Natural killer cell treated with Interleukin-12 subunit alpha and Interleukin-12 subunit beta and Interleukin-15 and Interleukin-18, amount 100 ng/mL, for 72 hours (primary cell): ENCODE measurements at places on chromosomes 5 and 9.

DNA sequence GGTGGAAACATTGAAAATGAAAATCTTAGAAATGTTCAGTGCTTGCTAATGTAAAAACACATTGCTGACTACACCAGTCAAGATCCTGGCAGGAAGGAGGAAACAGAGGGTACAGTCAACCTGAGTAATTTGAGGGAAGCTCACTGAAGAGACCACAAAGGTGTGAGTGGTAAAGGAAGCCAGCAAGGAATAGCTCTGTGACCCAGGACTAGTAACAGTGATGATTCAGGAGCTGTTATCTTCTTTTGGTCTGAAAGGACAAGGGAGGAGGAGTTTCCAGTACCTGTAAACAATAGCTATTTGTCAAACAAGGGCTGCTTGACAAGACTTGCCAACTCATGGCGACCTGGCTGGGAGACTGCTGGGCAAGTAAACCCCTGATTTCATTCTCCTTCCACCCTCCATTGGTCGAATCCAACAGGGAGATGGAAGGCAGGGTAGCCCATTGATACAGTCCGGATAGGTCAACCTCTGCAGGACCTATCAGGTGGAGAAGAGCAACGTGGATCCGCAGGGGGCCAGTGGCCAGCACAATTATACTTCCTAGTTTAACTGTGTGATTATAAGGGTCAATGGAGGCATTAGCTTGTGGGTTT, 68.1 kb downstream of the MAMDC2 start:
- no peak for DNase-seq

DNA sequence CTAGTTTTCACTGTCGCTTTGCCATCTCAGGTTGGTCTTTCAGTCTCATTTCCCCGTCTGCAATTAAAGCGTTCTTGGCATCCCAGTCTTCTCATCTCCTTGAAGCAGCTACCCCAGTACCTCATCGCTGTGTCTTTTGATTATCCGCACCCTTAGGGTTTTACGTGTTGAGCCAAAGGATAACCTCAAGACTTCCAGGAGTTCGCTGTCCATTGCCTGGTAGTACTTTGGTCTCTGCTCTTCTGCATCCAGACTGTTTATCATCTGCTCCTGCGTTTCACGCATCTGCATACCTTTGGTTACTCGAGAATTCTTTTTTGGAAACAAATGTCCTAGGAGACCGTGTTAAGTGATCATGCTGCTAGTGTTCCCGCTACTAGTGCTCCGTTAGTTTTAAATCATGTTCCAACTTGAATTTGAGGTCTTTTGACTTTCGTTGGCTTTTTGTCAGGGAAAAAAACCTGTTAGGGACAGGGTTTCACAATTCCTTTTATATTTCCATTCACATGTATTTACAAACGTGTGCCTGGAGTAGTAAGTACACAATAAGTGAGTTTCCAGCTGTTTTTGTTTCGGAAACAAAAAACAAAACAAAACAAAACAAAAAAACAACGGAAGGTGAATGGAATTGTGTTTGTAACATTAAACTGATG, 888 bp downstream of the RABGAP1 start:
- DNase-seq: no peak

- DNase-seq: no peak
Observed at GRCh38 chr9:136013116-136013515, 51.9 kb upstream of the UBAC1 start.

DNA sequence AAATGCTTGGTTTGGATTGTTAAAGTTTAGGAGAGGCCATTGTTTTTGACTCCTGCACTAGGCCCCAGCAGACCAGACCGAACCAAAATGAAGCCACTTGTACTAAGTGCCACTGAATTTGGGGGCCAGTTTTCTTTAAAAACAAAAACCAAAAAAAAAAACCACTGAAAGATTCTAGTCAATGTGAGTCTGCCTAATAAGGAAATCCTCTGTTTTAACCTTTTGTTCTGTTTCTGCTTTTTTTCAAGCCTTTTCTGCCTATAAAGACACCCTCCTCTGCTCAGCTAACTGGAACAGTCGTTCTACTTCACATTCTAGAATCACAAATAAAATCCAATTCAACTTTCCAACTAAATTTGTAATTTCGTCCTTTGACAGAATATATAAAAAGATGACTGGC, 64.9 kb downstream of the SERINC5 start:
- DNase-seq: no peak

GRCh38 chr9:91817493-91818224, 132.4 kb downstream of the ROR2 start:
- no peak for DNase-seq

DNA sequence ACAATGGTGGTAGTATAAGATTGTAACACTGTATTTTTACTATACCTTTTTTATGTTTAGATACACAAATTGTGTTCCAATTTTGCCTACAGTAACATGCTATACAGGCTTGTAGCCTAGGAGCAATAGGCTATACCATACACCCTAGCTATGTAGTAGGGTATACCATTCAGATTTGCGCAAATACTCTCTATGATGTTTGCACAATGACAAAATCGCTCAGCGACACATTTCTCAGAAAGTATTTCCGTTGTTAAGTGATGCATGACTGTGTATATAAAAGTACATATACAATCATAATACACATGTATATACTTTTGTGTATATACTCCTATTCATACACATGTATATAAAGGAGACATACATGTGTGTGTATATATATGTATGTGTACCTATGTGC, 34.8 kb downstream of the ENC1 start:
- DNase-seq: no peak

GRCh38 chr5:89313044-89313443, 430.1 kb upstream of the MEF2C start:
- DNase-seq: no peak

DNA sequence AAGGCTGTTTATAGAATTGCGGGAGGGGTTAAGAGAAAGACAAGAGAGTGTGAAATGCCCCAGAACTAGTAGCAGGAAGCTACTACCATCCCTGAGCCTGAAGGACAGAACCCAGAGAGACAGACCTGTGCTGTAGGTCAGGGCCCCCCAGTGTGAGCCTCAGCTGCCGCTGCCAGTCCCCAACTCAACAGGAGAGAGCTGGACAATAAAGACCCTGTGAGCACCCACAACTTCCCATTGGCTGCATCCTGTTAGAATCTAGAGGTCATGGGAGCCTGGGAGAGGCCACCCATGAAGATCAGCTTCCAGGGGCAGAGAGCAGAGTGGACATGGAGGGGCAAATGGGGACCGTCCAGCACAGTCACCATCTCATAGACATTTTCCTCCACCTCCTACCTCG, 127.2 kb upstream of the GABRP start:
- no peak for DNase-seq

- DNase-seq: no peak
Observed at GRCh38 chr5:150443242-150444075, 6.1 kb downstream of the RPS14 start.

GRCh38 chr5:54669285-54669684, 151.7 kb downstream of the SNX18 start:
- no peak for DNase-seq

- no peak for DNase-seq
Observed at GRCh38 chr5:93874080-93874479, 132.7 kb upstream of the POU5F2 start.

DNA sequence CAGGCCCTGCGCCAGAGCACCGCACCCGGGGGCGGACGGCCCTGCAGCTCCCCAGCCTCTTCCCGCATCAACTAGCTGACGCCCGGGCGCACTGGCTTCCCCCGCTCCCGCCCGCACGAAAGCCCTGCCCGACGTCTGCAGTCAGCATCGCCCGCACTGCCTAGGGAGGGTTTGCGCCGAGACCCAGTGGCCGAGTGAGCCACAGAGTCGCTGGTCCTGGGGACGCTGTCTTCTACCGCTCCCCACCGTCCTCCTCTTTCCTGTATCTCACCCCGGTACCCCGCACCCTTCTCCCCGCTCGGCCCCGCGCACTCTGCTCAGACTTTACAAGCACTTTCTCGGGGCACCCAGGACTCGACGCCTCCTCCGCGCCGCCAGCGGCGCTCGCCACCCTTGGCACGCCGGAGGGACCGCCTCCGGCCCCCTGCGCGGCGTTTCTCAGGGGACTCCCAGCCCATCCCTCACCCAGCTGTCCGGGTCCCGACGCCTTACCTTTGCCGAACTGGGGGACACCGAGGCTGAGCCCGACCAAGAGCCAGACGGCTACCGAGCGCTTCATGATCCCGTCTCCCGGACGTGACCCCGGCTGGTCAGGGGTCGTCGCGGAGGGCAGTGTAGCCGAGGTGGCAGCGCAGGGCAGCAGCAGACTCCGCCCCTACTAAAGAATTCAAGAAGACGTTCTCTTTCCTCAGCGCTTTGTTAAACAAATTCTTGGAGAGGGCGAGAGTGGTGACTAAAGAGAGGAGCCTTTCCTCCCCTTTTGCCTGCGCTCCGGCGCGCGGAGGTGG, 670 bp downstream of the EDIL3 start:
- no peak for DNase-seq

GRCh38 chr9:98660541-98660940, 48.2 kb downstream of the GABBR2 start:
- no peak for DNase-seq

GRCh38 chr9:89505911-89506310, 8.0 kb upstream of the SEMA4D start:
- DNase-seq: no peak

DNA sequence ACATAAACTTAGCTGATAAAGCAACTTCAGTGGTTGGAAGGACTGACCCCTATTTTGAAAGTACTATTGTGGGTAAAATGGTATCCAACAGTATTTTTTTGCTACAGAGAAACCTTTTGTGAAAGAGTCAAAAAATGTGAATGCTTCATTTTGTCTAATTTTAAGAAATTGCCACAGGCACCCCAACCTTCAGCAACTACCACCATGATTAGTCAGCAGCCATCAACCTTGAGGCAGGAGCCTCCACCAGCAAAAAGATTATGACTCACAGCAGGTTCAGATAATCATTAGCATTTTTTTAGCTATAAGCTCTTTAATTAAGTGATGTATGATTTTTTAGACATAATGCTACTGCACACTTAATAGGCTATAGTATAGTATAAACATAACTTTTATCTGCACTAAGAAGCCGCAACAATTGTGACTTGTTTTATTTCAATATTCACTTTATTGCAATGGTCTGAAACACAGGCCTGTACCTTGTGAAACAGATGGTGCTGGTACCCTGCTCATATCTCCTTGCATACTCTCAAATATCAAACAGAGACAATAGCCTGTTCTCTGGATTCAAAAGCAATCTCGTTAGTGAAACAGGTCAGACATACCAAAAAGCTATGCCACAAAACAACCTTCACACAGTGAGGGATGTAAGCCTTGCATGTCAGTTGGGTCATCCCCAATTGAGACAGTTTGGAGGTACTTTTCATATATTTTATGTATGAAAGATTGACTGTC, 261.2 kb upstream of the FAM174A start:
- DNase-seq: no peak

DNA sequence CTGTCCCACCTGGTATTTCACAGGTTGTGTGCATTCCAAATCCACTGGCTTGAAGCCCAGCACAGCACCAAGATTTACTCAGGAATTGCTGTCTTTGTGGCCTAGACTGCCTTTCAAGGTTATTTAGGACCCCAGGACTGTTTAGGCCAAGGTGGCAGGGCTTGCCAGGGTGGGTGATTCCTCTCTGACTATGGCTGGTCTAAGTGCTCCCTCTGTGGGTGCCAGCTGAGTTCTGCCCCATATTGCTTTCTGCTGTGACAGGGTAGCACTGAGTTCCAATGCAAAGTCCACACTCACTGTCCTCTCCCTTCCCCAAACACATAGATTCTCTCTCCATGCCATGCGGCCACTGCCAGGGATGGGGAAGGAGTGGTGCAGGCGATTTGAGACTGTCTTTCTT, 318.2 kb downstream of the EFNA5 start:
- no peak for DNase-seq

DNA sequence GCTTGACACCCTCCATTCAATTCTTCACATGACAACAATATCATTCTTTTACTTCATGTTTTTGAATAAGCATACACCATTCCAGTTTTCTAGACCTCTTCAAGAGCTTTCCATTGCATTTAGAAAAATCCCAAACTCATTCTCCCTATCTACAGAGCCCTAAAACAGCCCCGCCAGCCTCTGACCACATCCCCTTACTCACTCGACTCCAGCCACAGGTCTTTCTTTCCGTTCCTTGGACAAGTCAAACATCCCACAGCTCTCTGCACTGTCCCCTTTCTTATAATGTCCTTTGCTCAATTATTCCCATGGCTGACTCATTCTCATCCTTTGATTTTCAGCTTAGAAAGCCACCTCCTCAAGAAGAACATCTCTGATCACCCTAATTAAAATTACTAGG, 38.2 kb downstream of the TTC39B start:
- DNase-seq: no peak

GRCh38 chr5:38878391-38879077, 32.7 kb downstream of the OSMR start:
- DNase-seq: no peak

DNA sequence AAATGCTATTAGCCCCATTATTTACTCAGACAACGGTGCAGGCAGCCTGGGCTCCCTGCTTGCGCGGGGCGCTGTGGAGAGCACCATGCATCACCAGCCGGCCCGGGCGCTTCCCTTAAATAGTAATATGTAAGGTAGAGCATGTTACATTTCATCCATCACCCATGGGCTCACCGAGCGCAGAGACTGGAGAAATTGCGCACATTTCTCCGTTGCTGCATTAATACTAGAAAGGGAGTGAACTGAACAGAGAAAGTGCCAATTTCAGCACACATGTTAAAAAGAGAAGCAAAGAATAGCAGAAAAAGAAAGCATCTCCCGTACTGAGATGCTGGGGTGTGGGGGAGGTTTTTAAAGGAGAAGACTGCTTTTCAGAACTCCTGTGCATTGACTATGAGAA, 400.3 kb downstream of the ZSWIM6 start:
- DNase-seq: no peak

- DNase-seq: no peak
Observed at GRCh38 chr9:123725389-123725788, 204.5 kb downstream of the DENND1A start.

GRCh38 chr5:140073296-140073695, 30.2 kb upstream of the NRG2 start:
- DNase-seq: no peak

DNA sequence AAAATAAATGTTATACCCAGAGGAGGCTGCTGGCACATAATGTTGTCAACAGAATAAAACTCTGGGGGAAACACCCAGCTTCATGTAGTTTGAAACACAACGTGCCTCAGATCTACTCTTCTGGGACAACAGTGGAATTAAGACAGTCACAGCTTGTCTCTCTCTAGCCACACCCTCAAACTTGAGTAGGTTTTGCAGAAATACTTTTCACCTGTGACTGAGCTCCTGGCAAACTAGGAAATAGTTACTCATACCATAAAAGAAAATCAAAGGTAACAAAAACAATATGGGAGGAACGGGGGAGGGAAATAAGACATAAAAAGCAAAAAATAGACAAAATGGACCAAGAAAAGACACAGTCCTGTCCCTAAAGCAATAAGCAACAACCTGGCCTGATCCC, 14.4 kb downstream of the ELAVL2 start:
- DNase-seq: no peak

- DNase-seq: no peak
Observed at GRCh38 chr9:125233678-125234077, 7.5 kb downstream of the HSPA5 start.

- DNase-seq: no peak
Observed at GRCh38 chr5:157820593-157821252, 38.2 kb downstream of the CLINT1 start.

- DNase-seq: no peak
Observed at GRCh38 chr5:112646139-112646936, 91.3 kb upstream of the APC start.

GRCh38 chr5:167678481-167678880, 613.0 kb upstream of the WWC1 start:
- no peak for DNase-seq
